OCI-M1 (cell line): ENCODE measurements at places on chromosomes 6 and 20.

DNA sequence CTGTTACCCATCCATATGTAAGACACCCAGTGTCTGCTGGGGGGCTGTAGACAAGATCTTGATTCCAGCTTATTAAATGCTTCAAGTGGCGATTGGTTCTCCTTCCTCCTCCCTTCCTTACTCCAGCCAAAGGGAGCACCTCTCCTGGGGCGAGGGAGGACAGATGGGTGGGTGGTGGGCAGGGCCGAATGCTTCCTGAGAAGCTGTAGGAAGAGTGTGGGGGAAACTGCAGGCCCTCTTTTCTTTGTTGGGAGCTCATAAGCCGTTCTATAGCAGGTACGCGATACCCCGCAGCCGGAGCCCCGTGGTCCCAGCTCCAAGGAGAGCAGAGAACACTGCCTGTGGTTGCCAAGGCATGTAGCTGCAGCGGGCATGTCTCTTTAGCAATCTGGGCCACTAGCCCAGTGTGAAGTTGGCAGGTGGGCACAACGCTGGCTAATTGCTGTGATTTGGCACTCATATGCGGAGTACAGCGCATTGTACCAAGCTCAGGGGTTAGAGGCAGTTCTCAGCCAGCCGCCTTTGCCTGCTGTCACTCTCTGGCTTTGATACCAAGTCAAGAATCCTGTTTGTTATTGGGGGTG lies 14.7 kb upstream of the KCNG1 start:
- DNase-seq = no peak

- no peak for DNase-seq
Observed at GRCh38 chr6:3726421-3726820, 25.1 kb downstream of the PXDC1 start.

GRCh38 chr6:70257768-70258273 lies 45.1 kb downstream of the COL9A1 start:
- DNase-seq = no peak

GRCh38 chr6:47788498-47788884 lies 6.7 kb downstream of the OPN5 start:
- no peak for DNase-seq

GRCh38 chr20:40502576-40502975 lies 186.5 kb downstream of the MAFB start:
- DNase-seq = no peak
